ENCODE measurements at places on chromosomes 5 and 9. TPM values are rescaled to one million over a fixed set of nuclear protein-coding genes. Genes with fewer than 3 reads are reported as not detected.

Gene AKNA
- total RNA-seq = 35.7 TPM

Gene TPPP
- total RNA-seq = 2.9 TPM

Gene CNTNAP3B
- total RNA-seq = 46.7 TPM

GRCh38 chr9:97387936-97388684 lies 23.8 kb upstream of the TDRD7 start:
- no peak overlapping the region for H3K27ac ChIP-seq
- no peaks in the 10 kb centered on the region for H3K27me3 ChIP-seq
- no peaks in the 10 kb centered on the region for H3K4me1 ChIP-seq
- no peak for DNase-seq

- H3K27me3 ChIP-seq = no peaks in the 10 kb centered on the region
- H3K36me3 ChIP-seq = no peaks in the 10 kb centered on the region
- H3K27ac ChIP-seq = no peak overlapping the region
- H3K4me3 ChIP-seq = no peak overlapping the region
Measured at GRCh38 chr5:85488295-85488694, 1103.6 kb upstream of the EDIL3 start.

DNA sequence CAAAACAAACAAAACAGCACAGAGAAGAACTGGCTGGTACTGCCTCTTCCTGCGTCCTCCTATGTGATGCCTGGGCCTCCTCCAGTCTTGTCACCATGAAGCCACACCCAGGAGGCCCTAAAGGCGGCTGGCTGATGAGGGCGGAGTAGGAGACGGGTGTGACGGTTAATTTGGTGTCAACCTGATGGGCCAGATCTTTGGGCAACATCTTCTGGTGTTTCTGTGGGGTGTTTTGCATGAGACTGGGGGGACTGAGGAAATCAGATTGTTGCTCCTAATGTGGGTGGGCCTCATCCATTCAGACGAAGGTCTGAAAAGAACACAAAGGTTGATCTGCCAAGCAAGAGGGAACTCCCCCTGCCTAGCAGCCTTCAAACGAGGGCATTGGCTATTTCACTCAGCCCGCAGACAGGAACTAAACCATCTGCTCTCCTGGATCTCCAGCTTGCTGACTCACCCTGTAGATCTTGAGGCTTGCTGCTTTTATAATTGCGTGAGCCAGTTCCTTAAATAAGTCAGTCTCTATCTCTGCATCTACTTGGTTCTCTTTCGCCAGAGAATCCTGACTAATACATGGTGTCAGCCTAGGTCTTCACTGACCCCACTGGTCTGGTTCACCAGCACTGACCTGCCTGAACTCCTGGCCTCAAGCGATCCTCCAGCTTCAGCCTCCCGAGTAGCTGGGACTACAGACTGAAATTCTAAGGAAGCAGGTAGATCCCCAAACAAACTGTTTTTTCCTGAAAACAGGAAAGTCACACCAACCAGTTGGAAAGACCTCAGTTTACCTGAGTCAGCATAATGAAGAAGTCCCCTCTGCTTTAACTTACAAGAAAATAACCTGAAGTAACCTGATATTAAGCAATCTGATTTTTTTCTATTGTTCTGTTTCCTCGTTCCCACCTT lies 12.8 kb upstream of the ZFP62 start:
- no peak overlapping the region for H3K4me3 ChIP-seq
- no peak overlapping the region for H3K27ac ChIP-seq
- H3K36me3 ChIP-seq = no peaks in the 10 kb centered on the region
- no peaks in the 10 kb centered on the region for H3K27me3 ChIP-seq
- no peaks in the 10 kb centered on the region for H3K4me1 ChIP-seq
- DNase-seq = no peak

DNA sequence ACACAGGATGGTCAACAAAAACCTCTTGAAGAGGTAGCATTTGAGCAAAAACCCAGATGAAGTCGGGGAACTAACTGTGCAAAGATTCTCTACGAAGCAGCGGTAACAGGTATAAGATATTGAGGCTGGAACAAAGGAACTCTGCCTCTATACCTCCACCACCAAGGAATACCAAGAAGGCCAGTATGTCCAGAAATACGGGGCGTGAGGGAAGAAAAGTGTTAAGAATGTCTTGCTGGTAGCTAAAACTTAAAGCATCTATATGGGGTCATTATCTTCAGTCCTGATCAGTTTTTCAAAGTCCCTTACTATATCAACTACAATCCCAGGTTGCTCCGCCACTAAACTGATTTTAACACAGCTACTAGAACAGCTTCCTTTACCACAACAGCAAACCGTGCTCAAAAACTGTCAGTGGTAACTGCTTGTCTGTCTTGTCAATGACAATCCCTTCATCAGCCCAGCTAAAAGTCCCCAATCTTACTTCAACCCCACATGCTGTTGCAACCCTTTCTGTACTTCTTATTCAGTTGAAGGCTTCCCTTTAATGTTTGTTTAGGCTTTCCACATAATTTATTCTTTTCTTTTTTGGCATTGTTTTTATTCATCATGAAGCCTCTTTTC lies 9.4 kb downstream of the PAM start:
- no peak overlapping the region for H3K27ac ChIP-seq
- no peak overlapping the region for H3K4me3 ChIP-seq
- no peaks in the 10 kb centered on the region for H3K27me3 ChIP-seq

DNA sequence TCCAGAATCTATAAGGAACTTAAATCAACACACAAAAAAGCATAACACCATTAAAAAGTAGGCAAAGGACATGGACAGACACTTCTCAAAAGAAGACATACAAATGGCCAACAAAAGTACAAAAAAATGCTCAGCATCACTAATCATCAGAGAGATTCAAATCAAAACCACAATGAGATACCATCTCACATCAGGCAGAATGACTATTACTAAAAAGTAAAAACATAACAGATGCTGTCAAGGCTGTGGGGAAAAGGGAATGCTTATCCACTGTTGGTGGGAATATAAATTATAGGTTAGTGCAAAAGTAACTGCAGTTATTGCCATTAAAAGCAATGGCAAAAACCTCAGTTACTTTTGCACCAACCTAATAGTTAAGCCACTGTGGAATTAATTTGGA lies 32.2 kb upstream of the SPATA31D4 start:
- H3K36me3 ChIP-seq = no peaks in the 10 kb centered on the region
- no peaks in the 10 kb centered on the region for H3K27me3 ChIP-seq
- no peak for DNase-seq
- H3K4me1 ChIP-seq = no peaks in the 10 kb centered on the region
- H3K27ac ChIP-seq = no peak overlapping the region

DNA sequence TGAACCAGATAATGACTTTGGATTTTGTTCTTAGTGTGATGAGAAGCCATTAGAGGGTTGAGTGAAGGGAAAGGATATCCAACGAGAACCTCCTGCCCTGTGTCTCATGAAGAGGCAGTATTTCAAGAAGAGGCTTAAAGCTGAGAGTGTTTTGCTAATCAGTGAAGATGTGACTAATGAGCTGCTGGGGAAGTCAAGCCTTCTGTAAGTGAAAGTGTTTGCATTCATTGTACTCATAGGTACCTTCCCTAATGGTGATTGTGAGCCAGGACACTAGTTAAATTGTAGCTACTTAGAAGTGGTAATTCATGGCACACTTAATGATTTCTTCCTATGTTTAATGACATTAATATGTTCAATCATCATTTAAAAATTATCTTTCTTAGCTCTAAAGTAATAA lies 23.7 kb downstream of the PIP5K1B start:
- H3K27ac ChIP-seq = no peak overlapping the region
- no peaks in the 10 kb centered on the region for H3K27me3 ChIP-seq
- DNase-seq = no peak
- H3K4me3 ChIP-seq = no peak overlapping the region

- H3K27ac ChIP-seq = no peak overlapping the region
- no peaks in the 10 kb centered on the region for H3K27me3 ChIP-seq
- no peak overlapping the region for H3K4me3 ChIP-seq
- no peaks in the 10 kb centered on the region for H3K36me3 ChIP-seq
- no peak for DNase-seq
Measured at GRCh38 chr5:79811081-79811480, 121.4 kb downstream of the CMYA5 start.
